NAMALWA (cell line): ENCODE measurements at places on chromosomes 11 and 22.

GRCh38 chr11:78595436-78596130, 20.9 kb upstream of the NARS2 start:
- no peak for DNase-seq

DNA sequence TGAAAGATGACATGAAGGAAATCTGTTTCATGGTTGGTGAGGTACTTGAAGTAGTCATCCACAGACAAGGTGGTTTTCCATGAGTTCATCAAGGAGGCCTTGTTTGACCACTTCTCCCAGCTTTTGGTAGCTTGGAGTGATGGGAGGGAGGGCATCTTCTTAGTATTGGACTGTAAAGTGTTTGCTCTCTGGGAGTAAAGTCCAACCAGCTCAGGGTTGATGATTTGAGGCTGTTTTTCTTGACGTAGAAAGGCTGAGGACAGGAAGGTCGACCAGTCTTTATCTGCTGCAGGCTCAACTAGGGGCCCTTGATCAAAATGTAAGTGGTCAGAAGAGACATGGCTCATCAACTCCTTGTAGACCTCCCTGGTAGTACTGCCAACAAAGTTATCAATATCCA, 1.7 kb downstream of the CCDC87 start:
- DNase-seq, result no peak

DNA sequence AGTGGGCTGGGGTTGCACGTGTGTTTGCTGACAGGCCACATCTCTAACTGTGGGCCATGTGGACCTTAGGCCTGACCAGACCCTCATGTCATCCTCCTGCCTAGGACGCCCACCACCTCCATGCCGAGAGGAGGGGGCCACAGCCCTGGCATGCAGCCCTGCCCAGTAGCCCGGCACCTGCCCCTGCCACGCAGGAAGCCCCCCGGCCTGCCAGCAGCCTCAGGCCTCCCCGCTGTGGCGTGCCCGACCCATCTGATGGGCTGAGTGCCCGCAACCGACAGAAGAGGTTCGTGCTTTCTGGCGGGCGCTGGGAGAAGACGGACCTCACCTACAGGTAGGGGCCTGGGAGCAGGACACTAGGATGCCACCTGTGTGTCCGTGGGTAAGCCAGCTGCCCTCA, 6.4 kb downstream of the MMP11 start:
- no peak for DNase-seq

- DNase-seq, result no peak
Observed at GRCh38 chr11:617199-617911, 1.6 kb upstream of the IRF7 start.

- no peak for DNase-seq
Observed at GRCh38 chr11:112366777-112367176, 106.1 kb upstream of the PLET1 start.

DNA sequence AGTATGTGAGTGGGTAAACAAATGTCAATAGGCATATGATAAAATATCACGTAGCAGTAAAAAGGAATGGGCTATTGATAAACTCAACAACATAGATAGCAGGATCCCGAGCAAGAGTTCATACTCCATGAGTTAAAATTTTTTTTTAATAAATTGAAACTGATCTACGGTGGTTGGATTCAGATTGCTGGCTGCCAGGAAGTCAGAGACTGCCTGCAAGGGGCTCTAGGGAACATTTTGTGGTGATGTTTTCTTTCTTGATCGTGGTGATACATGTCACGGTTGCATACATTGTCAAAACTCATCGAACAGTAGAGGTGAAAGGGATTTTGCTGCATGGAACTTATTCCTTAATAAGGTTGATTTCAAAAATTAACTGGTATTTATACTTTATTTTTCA, 62.6 kb upstream of the WNT7B start:
- no peak for DNase-seq

DNA sequence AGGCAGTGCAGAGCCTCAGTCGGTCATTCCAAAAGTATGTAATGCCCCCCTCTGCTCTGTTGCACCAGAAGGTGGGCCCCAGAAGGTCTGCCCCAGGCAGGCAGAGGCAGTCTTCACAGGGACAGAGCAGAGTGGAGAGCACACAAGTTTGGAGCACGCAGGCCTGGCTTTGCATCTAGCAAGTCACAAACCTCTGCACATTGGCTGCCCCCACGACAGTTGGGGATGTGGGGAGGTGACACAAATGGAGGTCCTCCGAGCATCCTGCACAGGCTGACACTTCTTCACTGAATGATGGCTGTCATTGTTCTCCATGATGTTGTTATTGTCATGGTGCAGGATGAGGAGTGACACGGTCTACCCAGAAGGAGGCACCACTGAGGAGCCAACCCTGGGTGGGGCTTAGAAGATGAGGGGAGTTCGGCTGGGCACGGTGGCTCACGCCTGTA, 11.9 kb downstream of the TOM1 start:
- DNase-seq, result no peak

DNA sequence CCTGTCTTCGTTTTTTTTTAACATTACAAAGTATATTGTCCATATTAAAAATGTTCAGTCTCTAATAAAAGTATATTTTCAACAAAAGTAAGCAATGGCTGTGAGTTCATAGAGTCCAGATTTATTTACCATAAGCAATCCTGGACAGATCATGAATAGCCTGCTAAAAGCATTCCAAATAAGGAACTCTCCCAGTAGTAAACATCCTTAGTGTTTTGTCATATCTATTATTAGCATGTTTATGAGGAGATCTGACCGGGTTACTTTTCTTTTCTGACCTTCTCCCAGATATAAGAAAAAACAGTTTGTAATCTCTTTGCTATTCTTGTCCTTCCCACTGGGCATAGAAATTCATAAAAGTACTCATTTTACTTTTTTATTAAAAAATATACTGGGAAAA, 403.9 kb upstream of the ANO3 start:
- DNase-seq, result no peak

DNA sequence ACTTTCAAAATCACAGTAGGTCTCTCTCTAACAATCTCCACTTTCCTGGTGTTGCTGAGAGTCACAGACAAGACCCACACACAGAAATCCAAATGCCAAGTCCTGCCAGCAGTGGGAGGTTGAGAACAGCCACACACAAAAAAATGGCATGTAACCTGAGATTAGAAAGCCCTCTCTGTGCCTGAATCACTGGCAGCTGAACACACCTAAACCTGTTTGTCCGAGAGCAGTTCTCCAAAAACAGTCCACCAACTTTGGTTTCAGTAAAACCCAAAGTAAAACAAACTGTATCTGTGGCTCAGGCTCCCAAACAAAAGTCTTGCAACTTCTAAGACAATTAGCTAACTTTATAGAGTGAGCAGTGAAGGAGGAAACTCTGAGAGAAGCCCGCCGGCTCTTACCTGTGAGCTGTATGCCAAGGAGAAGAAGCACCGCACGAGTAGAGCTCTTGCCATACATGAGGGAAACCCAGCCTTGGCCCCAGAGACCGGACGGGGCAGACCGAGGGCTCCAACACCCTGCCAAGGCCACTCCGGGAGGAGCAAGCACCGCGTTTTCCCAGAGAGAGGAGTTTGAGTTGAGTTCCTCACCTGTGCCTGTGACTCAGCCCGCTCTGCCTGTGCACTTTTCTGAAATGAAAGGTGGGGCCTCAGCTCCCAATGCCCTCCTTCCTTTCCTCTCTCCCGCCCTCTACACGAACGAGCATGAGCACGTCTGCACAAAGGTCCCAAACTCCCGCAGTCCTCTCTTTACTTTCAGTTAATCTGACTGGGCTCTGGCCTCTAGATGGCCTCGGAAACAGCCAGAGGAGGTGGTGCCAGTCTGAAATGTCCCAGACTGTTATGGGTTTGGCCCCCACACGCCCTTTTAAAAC, at the start of gene MPZL2:
MPZL2 (minus strand) TSS at position 603 of the 874 bp plus-strand sequence; CDS start at position 459, 144 bp downstream.
- no peak for DNase-seq

DNA sequence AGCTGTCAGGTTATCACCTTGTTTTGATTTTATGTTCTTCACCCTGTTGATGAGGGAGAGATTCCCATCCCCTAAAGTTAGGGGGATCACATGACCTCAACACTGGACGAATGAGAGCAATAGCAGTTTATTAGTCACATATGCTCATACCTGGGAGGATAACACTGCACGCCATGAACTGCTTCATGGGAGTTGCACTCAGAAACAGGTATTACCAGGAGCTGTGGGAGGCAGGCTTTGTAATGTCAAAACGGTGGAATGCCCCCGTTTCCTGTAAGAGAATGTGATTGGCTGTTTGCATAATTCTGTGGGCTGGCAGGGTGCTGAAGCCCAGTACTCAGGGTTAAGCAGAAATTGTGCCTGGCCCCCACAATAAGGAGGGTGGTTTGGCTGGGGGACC, 3.2 kb upstream of the THY1 start:
- DNase-seq, result no peak

DNA sequence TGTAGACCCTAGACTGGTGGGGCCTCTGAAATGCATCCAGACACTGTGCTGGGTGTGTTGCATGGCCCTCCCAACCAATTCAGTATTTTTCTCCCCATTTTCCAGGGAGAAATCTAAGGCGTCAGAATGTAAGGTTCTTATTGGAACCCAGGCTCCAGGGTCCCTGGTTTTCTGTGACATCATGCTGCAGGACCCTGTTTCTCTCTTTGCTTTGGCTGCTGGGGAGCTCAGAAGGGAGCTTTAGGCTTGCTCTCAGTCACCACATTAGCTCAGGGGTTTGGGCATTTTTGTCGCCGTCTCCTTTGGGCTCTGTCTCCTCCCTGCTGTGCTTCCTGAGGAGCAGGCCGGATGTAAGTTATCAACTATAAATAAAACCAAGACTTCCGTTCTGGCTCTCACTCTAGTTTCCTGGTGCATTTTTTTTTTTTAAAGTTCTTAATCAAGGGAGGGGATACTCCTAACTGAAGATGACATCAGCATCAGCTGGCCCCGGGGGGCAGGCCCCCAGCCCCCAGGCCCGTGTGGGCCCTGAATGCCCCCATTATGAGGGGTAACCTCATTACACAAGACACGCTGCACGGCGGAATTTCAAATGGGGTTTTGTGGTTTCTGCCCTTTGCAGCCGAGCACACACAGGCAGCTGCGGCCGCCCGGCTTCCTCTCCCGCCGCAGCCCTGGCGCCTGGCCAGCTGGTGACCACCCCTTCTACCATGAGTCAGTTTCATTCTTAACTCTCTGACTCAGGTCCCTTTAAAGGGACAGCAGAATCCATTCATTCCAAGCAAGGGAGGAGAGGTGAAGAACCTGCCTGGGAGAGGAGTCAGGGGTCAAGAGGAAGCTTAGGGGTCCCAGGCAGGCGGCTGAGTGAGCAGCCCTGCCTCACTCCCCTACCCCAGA, 3.2 kb downstream of the MYEOV start:
- DNase-seq, result peak; percentile 86

DNA sequence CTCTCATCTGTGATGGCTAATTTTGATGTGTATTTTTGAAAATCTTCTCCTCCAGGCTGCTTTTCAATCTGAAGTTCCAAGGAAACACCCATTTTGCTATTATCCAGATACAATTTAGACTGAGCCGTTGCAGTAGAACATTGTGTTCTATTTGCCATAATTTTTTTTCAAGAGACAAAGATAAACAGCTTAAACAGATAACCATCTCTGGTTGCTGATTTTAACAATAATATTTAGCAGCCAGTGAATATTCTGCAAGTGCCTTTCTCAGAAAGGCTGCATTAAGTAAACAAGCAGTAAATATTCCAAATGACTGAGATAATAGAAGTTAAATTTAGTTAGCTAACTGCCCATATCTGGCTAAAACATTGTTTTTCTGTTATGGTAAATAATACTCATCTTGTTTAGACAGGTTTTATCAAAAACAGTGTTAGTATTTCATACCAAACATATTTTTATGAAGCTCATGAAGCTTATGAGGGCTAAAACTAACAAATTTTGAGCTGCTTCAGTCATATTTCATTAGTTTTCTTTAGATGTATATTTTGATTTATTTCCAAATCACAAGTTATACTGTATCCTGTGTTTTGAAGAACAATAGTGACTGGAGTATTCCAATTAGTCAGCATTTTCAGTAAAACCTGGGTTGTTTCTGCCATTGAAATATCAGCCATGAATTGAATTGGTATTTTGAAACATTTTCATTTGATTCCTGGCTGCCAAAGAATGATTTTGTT, 206.7 kb downstream of the SBF2 start:
- no peak for DNase-seq

- DNase-seq, result no peak
Observed at GRCh38 chr22:33130473-33130872, 72.3 kb upstream of the SYN3 start.

- DNase-seq, result no peak
Observed at GRCh38 chr11:68142441-68143309, 21.5 kb upstream of the CHKA start.

DNA sequence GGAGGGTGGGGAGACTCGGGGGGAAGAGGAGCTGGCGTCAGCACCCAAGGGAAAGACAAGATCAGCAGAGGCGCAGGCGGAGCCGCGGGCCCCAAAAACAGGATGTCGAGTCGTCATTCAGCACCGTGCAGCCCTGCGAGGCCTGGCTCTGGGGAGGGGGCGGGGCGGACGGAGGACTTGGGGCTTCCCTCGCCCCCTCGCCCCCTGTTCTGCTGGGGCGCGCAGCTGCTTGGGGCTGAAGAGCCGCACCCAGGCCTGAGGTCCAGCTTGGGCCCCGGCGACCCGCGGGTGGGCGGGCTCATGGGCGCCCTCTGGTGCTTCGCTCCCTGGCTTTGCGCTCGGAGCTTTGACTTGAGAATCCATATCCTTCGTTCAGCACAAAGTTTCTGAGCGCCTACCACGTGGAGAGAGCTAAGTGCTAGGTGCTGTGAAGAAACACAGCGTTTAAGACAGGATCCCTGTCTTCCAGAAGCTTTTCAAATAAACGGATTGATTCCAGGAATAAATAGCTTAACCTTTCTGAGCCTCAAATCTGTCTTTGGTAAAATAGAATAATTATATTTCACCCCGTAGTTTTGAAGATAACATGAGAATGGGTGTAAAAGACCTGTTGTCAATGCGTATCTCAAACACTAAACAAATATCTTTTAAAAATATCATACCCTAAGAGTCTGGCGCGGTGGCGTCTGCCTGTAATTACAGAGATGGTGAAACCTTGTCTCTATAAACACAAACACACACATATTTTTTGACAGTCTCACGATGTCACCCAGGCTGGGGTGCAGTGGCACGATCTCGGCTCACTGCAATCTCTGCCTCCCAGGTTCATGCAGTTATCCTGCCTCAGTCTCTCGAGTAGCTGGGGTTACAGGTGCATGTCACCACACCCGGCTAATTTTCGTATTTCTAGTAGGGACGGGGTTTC, 929 bp upstream of the RHOG start:
- DNase-seq, result peak; percentile 95

DNA sequence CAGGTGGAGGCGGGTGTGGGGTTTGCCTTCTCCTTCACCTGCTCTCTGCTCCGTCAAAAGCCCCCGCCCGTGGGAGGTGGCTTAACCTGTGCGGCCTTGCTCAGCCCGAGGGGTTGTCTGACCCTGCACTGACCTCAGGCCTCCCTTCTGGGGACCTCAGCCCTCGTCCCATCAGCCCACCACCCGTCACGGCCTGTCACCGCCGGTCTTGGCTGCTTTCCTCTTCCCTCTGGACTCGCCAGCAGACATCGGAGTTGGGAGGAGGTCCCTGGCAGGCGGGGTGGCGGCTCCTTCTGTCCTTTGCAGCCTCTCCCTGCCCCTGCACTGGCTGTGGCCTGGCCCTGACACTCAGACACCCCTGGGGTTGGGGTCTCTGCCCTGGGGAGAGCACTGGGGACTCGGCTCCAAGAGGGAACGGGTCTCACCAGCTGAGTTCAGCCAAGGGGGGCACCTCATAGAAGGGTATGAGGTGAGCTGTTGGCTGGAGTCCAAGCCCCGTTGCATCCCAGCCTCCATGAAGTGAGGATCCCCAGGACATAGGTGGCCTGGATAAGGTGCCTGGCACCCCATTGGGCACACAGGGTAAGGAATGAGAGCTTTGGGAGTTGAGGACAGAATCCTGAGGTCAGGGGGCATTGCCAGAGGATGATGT, 999.6 kb downstream of the BRD1 start:
- DNase-seq, result no peak
